ENCODE measurements at places on chromosomes 6 and 20.

GRCh38 chr6:154672086-154672485 is 61.1 kb upstream of the SCAF8 start:
- DNase-seq, result no peak

DNA sequence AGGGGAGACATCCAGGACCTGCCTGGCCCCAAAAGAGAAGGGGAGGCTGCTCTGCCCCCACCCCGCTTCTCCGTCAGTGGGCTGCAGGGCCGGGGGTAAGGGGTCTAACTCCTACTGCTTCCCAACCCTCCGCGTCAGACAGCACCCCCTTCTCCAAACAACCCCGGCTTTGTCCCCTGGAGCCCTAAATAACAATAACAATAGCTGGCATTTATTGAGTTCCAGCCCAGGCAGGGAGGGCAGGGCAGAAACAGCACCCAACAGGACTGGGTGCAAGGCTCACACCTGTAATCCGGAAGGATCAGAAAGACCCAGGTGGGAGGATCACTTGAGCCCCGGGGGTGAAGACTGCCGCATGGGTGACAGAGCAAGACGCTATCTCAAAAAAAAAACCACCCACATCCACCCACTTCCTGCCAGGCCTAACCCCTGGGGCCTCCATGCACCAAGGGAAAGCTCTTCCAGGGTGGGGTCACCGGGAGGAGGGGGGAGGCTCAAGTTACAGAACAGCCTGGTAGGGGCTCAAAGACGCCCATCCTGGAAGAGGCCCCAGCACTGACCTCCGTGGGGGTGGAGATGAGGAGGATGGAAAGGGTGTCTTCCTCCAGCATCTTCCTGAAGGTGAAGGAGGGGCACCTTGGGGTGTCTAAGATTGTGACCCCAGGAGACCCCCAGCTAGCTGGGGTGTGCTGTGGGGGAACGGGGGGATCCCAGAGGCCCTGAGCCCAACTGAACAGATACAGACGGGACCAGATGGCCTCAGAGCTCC is 1.3 kb upstream of the FNDC11 start:
- DNase-seq, result peak; percentile 32

DNA sequence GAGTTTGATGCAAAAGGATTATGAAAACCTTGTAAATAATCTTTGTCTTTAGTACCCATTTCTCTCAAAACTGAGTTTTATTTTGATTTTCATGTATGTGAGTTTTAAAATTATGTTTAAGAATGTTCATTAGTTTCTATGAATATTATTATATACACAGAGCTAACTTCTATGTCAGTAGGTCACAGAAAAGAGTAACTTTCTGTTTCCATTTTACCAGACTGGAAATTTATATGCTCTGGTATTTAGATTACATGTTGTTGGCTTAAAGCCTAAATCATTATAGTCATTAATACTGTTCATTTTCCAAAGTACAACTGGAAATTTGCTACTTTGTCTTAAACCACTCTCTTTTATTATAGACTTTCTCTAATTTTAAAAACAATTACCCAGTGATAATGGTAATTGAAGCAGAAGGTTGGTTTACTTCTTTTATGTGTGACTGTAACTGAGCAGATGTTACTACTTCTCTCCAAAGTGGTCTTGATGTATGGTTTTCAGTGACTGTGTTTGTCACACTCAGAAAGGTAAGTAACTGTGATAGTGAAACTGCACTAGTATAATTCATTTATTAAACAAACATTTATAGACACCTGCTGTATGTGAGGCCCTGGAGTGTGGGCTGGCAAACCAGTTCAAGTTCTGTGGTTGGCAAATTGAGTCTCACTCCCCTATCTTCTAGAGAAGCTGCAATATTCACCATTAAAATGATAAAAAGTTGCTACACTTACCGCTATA is 13.2 kb downstream of the CRYBG1 start:
- no peak for DNase-seq

- DNase-seq, result no peak
Observed at GRCh38 chr6:22546236-22546635, 23.1 kb upstream of the HDGFL1 start.

- no peak for DNase-seq
Observed at GRCh38 chr6:12958052-12958706, 241.6 kb downstream of the PHACTR1 start.

GRCh38 chr20:62777528-62777830 is 18.8 kb upstream of the MRGBP start:
- no peak for DNase-seq

GRCh38 chr6:169949511-169950097 is 198.2 kb downstream of the ERMARD start:
- DNase-seq, result no peak

DNA sequence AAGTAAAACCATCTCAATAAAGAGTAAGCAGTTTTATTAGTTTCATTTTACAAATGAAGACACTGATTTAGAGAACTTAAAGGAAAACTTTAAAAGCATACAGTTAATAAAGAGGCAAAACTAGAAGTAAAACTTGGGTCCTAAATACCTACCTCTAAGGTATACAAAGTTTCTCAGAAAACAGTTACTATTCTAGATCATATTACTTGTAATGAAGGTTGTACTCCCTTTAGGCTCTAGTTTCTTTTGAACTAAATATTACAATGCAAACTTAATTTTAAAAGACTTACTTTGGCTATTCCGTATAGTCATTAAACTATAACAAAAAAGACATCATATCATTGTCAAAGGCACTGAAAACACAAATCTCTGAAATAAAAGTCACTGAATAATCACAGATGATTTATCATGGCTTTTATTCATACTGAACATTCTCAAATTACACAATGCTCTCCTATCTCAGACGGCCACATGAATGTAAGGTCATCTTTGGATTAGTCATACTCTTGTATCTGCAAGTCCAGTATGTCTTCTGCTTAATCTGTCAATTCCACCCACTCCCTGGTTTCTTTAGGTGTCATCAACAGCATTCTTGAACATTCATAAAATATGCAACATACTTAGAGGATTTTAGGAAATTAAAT is 361.6 kb upstream of the RUNX2 start:
- DNase-seq, result no peak

DNA sequence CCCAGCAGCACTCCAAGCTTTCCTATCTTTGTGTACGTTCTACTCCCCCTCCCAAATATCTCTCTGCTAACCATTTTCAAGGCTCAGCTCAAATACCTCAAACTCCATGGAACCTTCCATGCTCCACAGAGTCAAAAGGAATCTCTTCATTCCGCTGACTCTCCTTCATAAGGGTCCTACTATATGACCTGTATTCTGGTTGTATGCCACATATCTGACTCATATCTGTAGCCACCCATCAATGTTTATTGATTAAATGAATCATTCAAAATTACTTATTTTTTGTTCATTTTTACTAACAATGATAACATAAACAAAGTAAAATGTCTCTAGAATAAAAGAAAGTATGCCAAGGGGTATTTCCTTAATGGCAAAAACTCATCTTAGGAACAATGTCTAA is 123.2 kb downstream of the ARHGAP18 start:
- DNase-seq, result no peak

GRCh38 chr20:33686100-33686983 is at the start of gene E2F1:
TSS of gene E2F1 (minus strand) at chr20:33686385. CDS start at chr20:33686264, 121 bp downstream.
- DNase-seq, result peak; percentile 87

GRCh38 chr20:33313686-33314314 is 30.8 kb downstream of the BPIFB1 start:
- DNase-seq, result no peak

GRCh38 chr20:58702859-58703648 is 10.5 kb downstream of the NPEPL1 start:
- DNase-seq, result no peak

DNA sequence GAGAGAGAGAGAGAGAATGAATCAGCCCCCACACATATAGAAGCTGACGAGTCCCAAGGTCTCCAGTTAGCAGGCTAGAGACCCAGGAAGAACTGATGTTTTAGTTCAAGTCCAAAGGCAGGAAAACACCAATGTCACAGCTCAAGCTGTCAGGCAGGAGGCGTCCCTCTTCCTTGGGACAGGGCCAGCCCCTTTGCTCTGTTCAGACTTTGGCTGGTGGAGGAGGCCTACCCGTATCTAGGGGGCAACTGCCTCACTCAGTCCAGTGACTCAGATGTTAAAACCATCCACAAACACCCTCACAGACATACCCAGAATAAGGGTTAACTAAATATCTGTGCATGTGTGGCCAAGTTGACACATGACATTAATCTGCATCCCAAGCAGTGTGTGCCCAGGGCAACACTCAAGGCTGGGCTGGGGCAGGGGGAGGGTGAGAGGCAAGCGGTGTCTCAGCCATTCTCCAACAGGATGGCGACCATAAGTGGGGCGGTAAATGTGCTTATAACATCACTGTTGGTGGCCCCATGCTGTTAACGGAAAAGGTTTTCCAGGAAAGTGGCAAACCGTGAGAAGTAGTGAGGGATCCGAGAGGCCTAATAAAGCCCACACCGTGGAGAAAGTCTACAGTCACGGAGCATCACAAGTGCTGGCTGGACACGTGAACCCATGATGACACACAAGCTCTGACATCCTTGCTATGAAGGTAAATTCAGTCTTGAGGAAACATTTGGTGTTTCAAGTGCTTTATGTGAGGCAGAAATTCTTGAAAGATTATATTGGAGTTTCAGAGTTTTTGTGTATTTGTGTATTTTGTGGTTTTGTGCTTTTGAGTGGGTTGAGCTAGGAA is 28.1 kb downstream of the RAMACL start:
- DNase-seq, result no peak

DNA sequence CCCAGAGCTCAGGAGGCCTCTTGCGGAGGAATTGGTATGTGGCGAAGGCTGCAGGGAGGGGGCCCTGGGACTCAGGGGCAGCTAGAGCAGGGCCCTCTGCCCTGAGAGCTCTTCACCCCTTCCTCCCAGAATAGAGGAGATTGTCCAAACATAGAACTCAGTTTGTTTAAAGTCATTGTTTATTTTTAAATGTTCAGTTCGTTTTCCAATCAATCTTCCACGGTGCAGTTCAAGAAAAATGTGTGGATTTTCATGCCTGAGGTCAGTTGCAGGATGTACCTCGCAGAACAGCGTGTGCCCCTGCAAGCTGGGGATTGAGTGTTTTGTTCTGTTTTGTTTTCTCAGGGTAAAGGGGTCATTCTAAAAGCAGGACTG is 37.2 kb downstream of the MGME1 start:
- no peak for DNase-seq

Data from stimulated activated CD4-positive, alpha-beta T cell treated with anti-CD3 and anti-CD28 coated beads, Interleukin-15, amount 100 ng/mL, for 1 hour (primary cell).